ENCODE measurements at places on chromosomes 2 and 18.

DNA sequence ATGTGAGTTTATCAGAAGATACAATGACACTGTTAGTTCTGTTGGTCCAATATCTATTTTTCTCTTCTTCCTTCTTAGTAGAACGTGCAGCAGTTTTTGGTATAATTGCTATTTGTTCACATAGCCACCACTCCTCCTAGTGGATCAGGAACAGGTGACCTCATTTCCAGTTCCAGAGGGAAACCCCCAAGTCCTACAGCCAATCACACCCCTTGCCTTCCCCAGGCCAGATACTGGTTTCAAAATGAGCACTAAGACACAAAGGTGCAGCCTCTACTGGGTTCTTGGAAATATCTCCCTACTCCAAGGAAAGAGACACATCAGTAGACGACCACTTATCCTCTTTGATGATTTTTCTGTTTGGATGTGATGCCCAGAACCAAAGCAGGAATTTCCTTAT is 103.2 kb downstream of the TCF4 start:
- DNase-seq, result no peak

DNA sequence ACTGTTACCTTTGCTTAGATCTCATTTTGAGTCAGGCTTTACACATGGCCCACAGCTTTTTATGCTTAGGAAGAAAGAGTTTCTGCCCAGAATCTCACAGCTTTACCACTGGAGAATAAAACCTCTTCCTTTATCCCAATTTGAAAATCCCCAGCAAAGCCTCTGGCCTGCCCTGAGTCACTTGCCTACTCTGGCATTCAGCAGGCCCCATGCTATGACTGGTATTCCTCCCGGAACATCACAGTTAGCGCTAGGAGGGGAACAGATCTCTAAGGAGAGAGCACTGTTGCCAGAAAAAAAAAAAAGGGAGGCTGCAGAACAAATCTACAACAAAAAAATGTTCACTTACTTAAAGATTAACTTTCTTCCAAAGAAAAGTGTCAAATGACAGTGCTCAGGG is 152.9 kb upstream of the DNMT3A start:
- no peak for DNase-seq

GRCh38 chr2:68341062-68341329 is 21.2 kb upstream of the CNRIP1 start:
- DNase-seq, result no peak

DNA sequence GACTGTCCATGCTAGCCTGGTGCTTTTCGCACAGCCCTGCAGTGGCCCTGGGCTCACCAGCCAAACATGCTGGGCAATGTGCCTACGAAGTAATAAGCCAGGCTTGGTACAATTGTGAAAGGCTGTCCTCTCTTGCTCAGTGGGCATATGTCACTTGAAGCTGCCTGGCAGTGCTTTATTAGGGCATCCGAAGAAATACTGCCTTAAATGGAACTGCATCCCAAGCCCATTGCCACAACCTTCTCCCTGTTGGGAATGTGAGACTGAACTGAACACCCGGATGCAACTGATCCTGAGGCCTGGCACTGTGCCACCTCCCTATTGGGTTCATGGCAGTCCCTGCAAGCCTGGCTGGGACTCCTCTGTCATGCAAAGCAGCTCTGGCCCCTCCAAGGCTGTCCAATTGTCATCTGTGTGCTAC is 15.9 kb downstream of the CAPG start:
- no peak for DNase-seq

GRCh38 chr2:20539776-20540586 is 93.1 kb downstream of the RHOB start:
- DNase-seq, result no peak

DNA sequence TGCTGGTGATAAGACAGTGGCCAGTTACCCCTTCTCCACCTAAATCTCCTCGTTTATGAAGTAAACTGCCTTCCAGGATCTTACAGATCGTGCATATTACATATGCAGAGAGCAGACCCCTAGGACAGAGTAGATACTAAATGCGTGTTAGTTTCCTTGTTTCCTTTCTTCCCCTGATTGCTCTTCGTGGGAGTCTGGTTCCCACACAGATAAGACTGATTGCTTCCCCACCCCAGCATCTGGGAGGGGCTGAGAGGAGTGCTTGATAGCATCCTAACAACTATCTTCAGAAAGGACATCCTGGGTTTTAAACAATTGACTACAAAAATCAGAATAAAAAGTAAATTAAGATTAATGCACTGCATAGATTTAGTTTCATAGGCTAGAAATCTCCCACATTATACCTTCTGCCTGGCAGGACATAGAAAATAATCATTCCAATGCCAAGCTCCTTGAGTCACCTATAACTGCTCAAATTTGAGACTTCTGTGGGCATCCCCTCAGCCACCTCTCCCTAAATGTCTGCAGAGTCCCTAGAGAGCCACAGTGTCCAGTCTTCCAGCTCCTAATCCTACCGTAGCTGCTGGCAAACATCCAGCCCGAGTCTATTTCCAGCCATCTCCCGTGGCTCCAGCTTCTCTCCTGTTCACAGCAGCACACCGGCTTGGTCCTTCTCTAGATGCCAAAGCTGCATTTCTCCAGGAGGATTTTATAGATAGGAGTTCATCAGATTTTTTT is 128.3 kb downstream of the LRRC30 start:
- no peak for DNase-seq

DNA sequence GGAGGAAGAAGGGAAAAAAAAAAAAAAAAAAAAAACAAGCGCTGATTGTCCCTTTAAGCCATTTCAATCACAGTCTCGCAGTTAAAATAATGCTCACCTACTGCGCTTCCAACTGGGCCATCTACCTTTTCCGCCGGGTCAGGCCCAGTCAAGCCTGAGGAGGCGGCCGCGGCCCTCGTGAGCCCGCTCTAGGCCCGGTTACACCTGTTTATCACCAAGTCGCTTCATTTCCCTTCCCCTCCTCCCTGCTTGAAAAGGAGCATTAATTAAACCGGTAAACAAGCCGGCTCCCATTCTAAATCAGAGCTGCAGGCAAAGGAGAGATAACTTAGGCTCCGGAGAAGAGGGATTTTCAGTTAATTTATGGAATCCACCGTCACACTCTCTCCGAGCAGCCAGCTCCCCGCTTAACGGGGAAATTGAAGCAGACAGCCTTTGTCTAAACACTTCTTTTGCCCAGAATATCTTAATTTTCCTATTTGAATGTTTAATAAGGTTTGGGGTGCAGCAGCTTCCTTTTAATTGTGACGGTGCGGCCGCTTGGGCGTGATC is 140.1 kb upstream of the SIX3 start:
- DNase-seq, result no peak

DNA sequence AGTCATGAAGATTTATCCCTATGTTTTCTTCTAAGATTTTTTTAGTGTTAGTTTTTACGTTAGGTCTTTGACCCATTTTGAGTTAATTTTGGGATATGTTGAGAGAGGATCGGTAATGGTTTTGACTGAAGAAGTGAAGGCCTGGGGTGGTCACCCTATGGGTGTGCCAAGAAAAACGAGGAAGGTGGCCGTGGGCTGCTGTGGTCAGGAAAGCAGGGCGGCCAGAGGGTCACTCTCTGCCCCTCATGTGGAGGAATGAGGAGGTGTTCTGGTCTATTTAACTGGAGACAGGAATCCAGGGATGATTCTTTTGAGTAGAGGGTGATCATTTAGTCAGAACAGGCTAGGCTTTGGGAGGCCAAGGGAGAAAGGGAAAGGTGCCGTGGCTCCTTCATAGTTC is 50.7 kb downstream of the MYO7B start:
- DNase-seq, result no peak

DNA sequence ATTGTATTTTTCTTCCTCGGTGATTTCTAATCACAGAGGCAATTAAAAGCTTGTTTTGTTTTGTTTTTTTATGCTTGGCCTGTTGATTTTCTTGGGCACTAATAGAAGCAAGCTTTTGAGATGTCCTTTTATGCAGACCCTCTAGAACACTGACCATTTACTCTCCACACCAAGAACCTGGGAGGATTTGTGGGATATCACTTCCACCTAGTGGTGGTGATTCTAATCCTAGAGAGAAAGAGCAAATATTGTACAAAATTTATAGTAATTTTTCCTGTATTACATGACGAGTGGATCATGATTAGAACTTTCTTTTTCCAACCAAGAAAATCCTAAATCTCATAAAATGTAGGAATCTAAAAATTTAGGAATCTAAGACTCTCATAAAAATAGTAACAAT is 23.4 kb downstream of the NEMP2 start:
- no peak for DNase-seq

DNA sequence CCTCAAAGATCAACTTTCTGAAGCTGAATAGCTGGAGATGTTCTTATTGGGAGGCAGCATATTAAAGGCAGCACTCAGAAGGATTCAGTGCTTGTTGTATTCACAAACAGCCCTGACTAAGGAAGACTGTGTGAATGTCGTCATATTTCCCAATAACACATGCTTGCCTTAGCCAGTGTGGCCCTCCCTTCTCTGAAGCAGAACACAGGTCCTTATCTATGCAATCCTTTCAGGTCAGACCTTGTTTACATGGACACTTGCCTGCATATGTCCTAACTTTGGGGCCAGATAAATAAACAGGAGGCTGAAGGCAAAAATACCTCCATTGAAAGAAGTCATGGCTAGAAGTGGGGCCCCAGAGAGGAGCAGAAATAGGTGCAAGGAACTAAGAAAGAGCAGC is 97.2 kb downstream of the SLC4A3 start:
- DNase-seq, result no peak

DNA sequence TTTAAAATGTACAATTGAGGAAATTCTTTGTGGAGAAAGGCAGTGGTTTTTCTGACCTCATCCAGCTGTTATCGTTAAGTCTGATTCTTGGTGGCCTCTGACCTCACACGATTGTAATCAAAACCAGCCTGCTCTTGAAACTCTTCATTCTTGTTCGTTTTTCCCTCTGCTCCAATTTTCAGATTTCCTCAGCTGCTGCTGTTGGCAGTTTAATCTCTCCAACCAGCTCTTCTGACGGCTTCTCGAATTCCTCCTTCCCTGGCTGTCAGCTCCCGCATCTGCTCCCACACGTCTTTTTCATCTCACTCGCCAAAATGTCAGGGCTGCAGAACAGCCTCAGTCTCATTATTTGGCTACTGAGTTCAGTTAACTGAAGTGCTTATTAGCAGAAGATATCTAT is 136.1 kb downstream of the DCDC2C start:
- no peak for DNase-seq

DNA sequence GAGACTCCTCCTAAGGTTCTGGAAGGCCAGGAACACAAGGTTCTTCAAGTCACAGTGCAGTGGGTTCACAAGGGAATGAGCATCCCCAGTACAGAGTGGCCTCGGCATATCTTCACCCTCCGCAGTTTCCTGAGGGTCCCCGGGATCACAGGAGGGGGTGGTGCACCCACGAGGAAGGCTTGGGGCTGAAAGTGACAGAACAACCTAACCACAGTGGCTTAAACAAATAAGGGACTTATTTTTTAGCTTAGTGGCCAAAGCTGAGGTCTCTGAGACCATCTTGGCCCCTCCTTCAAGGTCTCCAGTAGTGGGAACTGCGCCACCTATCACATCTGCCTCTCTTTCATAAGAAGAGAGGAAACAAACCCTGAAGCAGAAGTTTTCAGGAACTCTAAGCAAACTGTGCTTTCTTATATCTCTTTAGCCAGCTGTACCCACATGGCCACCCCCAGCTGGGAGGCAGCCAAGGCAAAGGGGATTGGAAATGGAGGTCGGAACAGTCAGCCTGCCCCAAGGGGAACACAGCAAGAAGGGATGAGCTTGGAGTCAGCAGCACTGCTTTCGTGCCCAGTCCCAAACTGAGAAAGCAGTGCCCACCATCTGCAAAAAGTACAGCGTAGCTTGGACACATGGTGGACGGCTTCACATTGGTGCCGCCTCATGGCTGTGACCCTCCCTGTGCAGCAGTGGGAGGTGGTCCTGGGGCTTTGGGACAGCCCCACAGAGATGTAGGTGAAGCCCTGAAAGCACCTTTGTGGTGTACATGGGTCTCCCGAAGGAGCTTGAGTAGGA is 260.0 kb upstream of the ID2 start:
- no peak for DNase-seq

DNA sequence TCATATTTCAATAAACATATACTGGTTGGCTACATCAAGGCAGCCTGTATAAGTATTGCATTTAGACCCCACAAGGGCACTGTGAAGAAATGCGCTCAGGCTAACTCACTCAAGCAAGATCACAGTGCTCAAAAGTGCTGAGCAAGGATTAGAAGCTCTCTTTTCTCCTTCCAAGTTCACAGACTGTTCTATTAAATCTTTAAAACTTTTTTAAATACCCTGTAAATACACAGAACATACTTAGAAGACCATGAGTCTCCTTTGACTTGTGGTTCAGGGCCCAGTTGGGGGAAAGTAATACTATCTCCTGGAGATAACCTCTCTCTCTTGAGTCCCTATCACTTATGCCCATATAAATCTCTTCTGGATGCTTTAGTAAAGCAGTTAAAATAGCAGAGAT is 152.9 kb downstream of the SP3 start:
- no peak for DNase-seq

DNA sequence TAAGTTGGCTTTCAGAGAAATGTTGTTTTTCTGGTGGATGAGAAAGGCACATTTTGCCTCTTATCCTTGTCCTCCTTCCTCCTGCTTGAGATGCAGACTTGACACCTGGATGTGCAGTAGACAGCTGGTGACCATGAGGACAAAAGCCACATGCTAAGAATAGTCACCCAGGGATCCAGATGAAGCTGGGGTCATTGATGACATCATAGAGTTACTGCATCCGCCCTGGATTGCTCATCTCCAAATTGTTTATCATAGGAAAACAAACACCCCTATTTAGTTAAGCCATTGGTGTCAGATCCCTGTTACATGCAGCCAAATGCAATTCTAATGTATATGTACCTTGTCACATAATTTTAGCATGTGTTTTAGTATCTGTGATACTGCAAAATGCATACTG is 16.3 kb upstream of the SLC1A4 start:
- no peak for DNase-seq

DNA sequence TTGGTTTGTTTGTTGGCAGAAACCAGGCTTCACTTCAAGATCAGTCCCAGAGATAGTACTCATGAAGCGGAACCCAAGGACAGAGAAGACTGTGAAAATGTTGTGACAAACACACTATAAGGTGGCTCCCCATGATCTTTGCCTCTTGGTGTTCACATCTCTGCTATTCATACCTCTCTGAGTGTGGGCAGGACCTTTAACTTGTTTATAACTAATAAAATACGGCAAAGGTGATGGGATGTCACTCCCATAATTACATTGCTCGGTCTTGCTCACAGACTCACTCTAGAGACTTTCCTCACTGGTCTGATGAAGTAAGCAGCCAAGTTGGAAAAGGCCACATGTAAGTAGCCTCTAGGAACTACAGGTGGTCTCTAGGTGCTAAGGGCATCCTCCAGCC is 30.6 kb upstream of the UGP2 start:
- DNase-seq, result no peak

- no peak for DNase-seq
Measured at GRCh38 chr2:97906307-97906706, 89.4 kb downstream of the TMEM131 start.

DNA sequence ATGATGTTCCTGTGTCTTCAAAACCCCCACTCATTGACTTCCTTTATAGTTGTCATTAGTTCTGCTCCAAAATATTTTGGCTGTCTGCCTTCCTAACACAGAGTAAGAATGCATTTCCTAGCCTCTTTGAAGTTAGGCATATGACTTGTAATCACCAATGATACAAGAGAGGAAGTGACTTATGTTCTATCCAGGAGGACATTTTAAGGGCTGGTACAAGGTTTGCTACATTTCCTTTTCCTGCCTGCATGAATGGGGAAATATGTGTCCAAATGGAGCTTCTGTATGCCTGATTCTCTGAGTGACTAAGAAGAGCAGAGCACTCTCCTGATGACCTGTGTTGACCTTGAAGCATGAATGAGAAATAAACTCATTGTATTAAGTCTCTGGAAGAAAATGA is 115.1 kb downstream of the PLCL1 start:
- DNase-seq, result no peak

- DNase-seq, result peak; percentile 51
Measured at GRCh38 chr2:216539791-216540241, 41.2 kb downstream of the RPL37A start.

Measured in T1000 (cell line).